Occipital lobe (tissue), 3 donors: ENCODE measurements at places on chromosomes 12 and 14. TPM values are rescaled to one million over a fixed set of nuclear protein-coding genes. Genes with fewer than 3 reads are reported as not detected.

STX2 gene
- total RNA-seq: 27.3 TPM

ZC3H14 gene
- 80.6 TPM for total RNA-seq

SRRM4 gene
- total RNA-seq: 6.4 TPM

CCDC77 gene
- 23.1 TPM for total RNA-seq

OTOGL gene
- total RNA-seq: 0.62 TPM

INF2 gene
- total RNA-seq: 8.4 TPM

NR4A1 gene
- total RNA-seq: 5.8 TPM

BAG5 gene
- total RNA-seq: 46.6 TPM

CCDC198 gene
- total RNA-seq: not detected

AGAP2 gene
- 25.6 TPM for total RNA-seq

TEX22 gene
- total RNA-seq: 0.31 TPM

GNG2 gene
- total RNA-seq: 317 TPM

ALDH1L2 gene
- 9.7 TPM for total RNA-seq

TMEM132C gene
- 4.8 TPM for total RNA-seq

ASIC1 gene
- total RNA-seq: 16.2 TPM

RIPK3 gene
- total RNA-seq: 0.47 TPM

RNU6-7 gene
- total RNA-seq: not detected

OAS2 gene
- 2.0 TPM for total RNA-seq

SAMD15 gene
- 8.1 TPM for total RNA-seq

ST8SIA1 gene
- 29.6 TPM for total RNA-seq

KCNMB4 gene
- total RNA-seq: 67.2 TPM

TUNAR gene
- total RNA-seq: 5.8 TPM

TULP3 gene
- total RNA-seq: 9.7 TPM

KLRC2 gene
- total RNA-seq: 2.5 TPM
